Putamen (tissue), 1 donor: ENCODE measurements at places on chromosomes 7 and 10.

- DNase-seq: no peak
These were observed 435.4 kb downstream of the KIF20B start for GRCh38 chr10:90136731-90137316.

DNA sequence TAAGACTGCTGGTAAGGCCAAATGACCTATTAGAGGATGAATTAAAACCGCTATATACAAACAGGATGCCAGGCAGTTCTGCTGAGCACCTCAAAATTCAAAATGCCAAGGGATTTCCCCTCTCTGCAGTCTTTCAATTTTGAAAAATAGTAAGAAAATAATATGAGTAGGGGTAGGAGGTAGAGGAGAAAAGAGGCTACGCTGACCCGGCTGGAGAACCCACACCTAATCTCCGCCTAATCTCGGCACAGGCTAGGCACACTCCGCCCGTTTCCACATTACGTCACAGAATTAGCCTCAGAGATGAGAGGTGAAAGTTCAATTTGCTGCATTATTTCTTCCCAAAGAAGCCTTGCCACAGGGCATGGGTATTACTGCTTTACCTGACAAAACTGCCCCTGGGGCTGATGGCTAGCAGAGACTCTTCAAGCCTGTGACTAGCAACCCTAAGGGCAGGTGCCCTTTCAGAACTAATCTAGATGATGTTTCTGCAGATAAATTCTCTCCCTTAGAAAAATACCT lies 21.3 kb upstream of the SPOCK2 start:
- no peak for DNase-seq

GRCh38 chr7:150377196-150377595 lies 1.9 kb upstream of the ZNF775 start:
- no peak for DNase-seq

DNA sequence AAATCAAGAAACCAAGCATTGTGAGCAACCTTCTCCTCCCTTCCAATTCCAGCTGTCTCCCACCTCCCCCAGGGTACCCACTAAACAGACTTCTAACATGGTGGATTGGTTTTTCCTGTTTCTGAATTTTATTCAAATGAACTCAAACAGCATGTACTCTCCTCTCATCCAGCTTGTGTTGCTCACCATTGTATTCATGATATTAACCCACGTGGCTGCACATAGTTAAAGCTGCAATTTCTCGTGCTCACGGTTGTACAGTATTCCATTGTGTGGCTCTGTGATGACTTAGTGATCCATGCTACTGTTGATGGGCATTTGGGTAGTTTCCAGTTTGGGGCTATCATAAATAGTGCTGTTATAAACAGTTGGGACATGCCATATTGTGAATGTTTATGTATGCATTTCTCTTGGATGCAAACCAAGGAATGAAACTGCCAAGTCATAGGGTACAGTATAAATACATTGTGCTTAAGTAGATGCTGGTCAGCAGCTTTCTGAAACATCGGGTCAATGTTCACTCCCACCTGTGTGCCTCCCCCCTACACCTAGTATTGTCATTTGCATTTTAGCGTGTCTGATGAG lies 124.3 kb downstream of the CACNB2 start:
- no peak for DNase-seq

- DNase-seq: peak; percentile 35
These were observed 95.1 kb upstream of the DIP2C start for GRCh38 chr10:784403-785088.

GRCh38 chr7:17506095-17506494 lies 207.6 kb downstream of the AHR start:
- DNase-seq: no peak

GRCh38 chr7:159158888-159159405 lies 14.3 kb upstream of the VIPR2 start:
- DNase-seq: no peak

GRCh38 chr7:12244129-12244528 lies 33.0 kb downstream of the TMEM106B start:
- DNase-seq: no peak

GRCh38 chr7:25665903-25666670 lies 437.8 kb upstream of the NPVF start:
- DNase-seq: no peak

DNA sequence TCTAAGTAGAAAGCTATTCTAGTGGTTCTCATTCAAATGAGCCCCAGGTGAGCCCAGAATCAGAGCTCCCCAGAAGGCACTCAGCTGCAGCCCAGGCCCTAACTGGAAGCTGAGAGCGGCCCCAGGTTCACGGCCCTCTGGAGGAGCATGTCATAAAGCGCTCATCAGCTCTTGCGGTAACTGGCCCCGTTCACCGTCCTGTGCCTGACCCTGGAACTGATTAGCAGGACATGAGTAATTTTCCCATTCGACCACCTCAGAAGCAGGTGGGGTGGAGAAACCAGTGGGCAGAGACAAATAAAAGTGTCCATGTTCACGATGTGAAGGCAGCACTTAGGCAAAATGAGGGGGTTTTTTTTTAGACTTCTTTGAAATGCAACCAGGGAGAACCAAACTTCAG lies 136.1 kb upstream of the LYZL2 start:
- no peak for DNase-seq

- DNase-seq: no peak
These were observed 227.9 kb downstream of the WDR37 start for GRCh38 chr10:1284076-1284475.

DNA sequence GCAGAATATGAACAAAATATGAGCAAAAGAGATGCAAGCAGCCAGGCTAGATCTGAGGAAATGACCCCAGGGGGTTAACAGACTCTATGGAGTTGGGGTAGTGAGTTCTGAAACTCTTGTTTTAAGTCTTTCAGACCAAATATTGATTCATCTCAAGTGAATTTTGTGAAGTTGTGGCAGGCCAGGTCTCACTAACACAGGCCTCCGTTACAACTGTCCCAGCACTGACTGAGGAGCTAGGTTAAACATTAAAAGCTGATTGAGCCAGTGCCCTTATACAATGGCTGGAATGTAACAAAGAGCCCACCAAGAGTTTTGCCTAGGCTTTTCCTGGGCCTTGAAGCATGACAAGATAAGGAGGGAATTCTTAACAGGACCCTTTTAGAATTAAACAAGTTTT lies 192.3 kb upstream of the STK17A start:
- DNase-seq: no peak

GRCh38 chr10:125104559-125104958 lies 55.8 kb downstream of the CTBP2 start:
- DNase-seq: no peak
